ENCODE measurements at places on chromosomes 12 and 14. TPM values are rescaled to one million over a fixed set of nuclear protein-coding genes. Genes with fewer than 3 reads are reported as not detected.
A peak's percentile ranks its signal among the peaks of the same experiment; 100 is the strongest.

GRCh38 chr14:100428727-100429126 is 105.6 kb downstream of the SLC25A47 start:
- DNase-seq, result no peak

GRCh38 chr14:70077720-70078119 is 111.0 kb downstream of the SLC8A3 start:
- no peak for DNase-seq

The MYH6 gene
- 0.09 TPM for total RNA-seq

DNA sequence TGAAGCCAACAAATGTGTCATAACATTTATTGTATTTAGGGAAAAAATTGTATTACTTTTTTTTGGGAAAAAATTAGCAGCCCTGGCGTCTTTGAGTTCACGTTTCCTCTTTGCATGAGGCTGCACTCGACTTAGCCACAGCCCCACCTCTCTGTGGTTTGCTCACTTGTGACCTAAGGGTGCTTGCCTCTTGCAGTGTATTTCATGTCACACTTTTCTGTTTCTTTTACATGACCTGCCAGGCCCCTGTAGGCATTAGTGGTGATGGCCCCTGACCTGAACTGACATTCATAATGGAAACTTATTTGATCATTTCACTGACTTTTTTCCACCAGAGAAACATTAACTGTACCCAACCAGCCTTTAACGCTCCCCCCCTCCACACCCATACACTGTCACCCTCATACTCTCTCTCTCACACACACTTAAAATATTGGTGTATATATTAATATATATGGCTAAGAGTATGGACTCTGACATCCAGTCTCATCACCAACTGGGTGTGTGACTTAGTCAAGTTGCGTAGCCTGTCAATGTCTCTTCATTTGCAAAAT is 122.9 kb downstream of the PRKCH start:
- no peak for DNase-seq

DNA sequence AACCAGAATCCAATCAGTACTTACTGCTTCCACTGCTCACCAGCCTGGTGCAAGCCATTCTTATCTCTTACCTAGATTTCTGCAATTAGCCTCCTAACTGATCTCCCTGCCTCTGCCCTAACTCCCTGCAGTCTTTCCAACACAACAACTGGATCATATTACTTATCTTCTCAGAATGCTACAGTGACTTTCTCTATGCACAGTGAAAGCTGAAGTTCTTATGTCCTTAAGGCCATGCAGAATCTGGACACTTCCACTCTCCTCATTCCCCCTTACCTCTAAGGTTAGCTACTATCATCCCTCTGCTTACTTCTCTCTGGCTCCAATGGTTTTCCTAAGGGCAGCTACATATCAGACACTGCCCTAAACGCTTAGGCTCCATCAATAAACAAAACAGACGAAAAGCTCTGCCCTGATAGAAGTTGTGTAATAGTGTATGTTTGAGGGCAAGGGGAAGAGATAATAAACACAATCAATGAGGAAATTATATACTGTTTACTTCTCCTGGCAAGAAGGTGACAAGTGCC is 4.0 kb downstream of the KTN1 start:
- no peak for DNase-seq

The KCNK10 gene
- total RNA-seq, result 2.0 TPM

The NINJ2 gene
- total RNA-seq, result 5.2 TPM

The NRXN3 gene
- total RNA-seq, result 2.1 TPM

The SERPINA5 gene
- total RNA-seq, result 3.8 TPM

DNA sequence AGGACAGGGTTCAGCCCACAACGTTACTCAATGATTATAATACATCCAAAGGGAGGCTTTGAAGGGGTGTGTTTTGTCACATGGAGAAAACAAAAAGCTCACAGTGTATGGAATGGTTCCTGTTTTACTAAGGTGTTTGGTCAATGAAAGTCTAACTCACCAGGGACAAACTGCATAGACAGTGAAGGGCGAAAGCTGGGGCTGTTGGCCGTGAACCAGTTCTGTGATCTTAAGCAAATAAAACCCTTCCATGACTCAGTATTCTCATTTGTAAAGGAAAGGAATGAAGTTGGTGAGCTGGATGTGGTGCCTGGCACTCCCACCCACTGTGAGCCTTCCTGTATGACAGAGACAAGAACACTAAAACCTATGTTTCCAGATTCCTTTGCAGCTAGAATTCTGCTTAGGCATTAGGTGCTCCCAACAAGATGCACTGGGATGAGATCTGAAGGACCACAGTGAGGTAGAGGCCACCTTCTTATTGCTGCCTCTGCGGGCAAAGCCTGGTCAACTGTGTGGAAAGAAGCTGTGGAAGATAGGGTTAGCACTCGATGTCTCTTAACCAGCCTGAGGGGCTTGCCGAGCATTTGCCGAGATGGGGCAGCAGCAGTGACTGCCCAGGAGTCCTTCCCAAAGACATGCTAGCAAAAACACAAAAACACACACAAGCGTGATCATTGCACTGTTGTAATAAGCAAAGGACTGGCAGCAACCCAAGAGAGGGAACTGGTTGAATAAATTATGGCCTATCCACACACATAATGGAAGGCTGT is 48.5 kb downstream of the VCPKMT start:
- DNase-seq, result no peak

The SYNDIG1L gene
- total RNA-seq, result 0.22 TPM

GRCh38 chr12:27289414-27289813 is 43.2 kb upstream of the BMAL2 start:
- DNase-seq, result no peak

DNA sequence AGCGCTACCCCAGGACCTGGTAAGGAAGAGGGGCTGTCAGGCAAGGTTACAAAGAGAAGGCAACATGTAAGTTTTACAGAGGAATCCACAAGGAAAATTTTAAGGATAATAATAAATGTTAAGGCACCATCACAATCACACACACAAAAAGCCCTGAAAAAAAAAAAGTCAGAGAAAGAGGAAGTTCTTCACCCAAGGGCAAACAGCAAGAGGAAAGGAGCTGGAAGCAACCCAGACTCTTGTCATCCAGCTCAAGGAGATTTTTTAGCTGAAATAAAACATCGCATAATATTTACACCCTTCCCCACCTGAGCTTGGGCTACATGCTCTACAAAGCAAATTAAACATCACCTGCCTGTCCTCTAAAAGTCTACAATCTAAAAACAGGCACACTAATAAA is 9.5 kb downstream of the SPTB start:
- DNase-seq, result no peak

The ARF3 gene
- total RNA-seq, result 207 TPM

The CLEC4D gene
- not detected for total RNA-seq

DNA sequence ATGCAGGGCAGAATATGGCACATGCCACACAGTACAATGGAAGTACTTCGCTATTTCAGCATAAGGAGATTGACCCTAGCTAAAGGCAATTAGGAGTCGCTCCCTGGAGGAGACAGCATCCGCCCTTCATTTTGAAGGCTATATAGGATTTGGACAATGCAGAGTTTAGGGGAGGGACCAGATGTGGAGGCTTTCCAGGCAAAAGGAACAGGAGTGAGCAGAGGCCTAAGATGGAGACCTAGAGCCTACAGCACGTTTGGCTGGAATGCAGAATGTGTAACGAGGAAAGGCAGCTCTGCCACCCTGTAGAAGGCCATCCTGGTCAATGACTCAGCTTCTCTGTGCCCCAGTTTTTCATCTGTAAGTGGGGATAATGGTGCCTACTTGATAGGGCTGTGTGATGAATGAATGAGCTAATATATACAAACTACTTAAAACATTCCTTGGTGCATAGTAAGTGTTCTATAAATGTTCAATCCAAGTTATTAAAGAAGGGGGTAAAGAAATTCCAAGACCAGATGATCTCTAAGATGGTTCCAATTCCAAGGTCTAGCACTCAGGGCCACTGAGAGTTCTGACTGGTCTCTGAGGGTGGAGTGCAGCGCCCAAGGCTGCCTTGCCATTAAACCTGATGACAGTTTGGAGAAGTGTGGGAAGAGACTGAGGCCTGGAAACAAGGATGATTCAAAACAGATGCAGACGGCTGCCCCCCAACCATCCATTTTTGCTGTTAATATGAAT is 54.3 kb upstream of the FRMD6 start:
- DNase-seq, result no peak

The SERPINA10 gene
- 0.09 TPM for total RNA-seq

GRCh38 chr14:59132796-59133494 is 55.5 kb upstream of the DAAM1 start:
- no peak for DNase-seq

The INHBC gene
- total RNA-seq, result not detected

GRCh38 chr12:108357834-108358579 is 18.9 kb upstream of the CMKLR1 start:
- no peak for DNase-seq

The P2RX2 gene
- total RNA-seq, result 0.32 TPM

GRCh38 chr14:57502586-57503254 is 9.1 kb upstream of the CCDC198 start:
- no peak for DNase-seq

GRCh38 chr12:89474615-89475014 is 50.0 kb downstream of the GALNT4 start:
- DNase-seq, result no peak

GRCh38 chr12:54051874-54052437 is 1.7 kb upstream of the HOXC4 start:
- DNase-seq, result no peak

GRCh38 chr12:104360983-104361707 is 57.6 kb downstream of the EID3 start:
- no peak for DNase-seq

The SYT10 gene
- 2.0 TPM for total RNA-seq

The ACSS3 gene
- total RNA-seq, result 1.9 TPM

The SLCO1C1 gene
- total RNA-seq, result 2.1 TPM

DNA sequence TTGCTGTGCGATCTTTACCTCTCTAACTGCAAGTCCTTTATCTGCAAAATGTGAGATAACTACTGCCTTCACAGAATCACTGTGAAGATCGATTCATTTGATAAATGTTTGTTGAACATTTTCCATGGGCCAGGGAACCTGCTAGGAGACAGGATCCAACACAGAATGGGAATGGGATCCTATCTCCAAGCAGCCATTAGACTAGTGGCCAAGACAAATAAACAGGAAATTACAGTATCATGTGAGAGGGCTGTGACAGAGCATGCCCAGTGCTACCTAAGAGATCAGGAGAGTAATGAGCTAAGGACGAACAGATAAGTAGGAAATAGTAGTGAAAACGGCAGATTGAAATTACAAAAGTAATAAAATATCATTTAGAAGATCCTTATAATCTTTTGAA is 105.7 kb downstream of the GRIN2B start:
- DNase-seq, result no peak

The BHLHE41 gene
- 91.9 TPM for total RNA-seq

GRCh38 chr12:14244876-14245669 is 120.4 kb upstream of the ATF7IP start:
- no peak for DNase-seq

- DNase-seq, result peak; percentile 36
These were observed 24.7 kb upstream of the C14orf180 start for GRCh38 chr14:104554608-104555429.

GRCh38 chr12:52156757-52157565 is 34.9 kb downstream of the KRT80 start:
- DNase-seq, result peak; percentile 88
